T-helper 1 cell (primary cell): ENCODE measurements at places on chromosomes 4 and X.
A peak's percentile ranks its signal among the peaks of the same experiment; 100 is the strongest.

DNA sequence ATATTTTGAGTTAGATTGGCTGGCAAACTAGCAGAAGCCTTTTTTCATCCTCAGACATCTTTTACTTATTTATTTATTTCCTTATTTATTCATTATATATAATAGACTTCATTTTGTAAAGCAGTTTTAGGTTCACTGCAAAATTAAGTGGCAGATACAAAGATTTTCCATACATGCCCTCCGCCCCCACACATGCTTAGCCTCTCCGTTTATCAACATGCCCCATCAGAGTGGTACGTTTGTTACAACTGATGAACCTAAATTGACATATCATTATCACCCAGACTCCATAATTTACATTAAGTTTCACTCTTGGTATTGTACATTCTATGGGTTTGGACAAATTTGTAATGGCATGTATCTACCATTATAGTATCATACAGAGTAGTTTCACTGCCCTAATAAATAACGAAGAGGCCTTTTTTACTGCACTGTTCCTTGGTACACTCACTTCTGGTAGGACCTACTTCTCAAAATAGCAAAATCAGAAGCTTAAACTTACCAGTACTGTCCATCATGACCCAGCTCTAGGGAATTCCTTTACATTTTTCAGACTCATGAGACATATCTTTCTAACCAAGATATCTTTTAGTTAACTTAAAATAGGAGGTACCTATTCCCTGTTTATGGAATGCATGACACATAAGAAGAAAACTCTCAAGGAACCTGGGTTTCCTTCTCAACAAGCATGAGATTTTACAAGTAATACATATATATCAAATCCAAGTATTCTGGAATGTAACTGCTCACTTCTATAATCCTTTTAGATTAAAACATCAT, 4.8 kb upstream of the TMPRSS11B start:
- DNase-seq, result no peak

- DNase-seq, result no peak
Measured at GRCh38 chr4:14902342-14902741, 99.9 kb upstream of the CPEB2 start.

DNA sequence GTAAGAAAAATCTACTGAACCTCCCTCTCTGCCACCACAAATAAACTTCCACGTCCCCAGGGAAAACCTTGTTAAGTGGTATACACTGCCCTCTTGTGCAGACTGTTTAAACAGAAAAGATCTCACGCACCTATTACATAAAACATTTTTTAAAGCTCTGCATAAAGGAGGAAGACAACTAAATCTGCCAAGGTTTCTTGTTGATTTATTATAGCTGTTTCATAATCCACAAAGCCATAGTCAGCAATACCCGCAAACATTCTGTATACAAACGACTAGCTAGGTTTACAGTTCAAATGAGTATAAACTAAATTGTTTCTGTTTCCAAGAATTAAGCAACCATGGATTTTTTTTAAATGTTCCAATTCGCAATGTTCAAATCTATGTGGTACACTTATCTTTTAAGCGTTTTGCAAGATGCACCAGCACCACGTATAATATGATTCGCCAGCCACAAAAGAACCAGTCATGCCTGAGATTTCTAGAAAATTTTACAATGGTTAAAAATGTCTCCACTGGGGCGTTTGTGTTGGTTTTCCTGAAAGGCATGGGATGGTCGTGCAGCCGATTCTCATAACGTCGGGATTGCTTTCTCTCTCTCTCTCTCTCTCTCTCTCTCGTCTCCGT, 164.6 kb downstream of the PRKX start:
- no peak for DNase-seq

- no peak for DNase-seq
Measured at GRCh38 chr4:15186149-15186548, 183.9 kb downstream of the CPEB2 start.

DNA sequence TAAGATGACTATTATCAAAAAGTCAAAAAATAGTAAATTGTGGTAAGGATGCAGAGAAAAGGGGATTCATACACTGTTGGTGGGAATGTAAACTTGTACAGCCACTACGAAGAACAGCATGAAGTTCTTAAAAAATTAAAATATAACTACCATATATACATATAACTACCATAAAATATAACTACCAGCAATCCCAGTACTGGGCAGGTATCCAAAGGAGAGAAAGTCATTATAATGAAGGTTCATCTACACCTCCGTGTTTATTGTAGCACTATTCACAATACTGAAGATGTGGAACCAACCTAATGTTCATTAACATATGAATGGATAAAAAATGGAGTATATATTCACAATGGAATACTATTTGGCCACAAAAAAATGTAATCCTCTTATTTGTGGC, 360.9 kb upstream of the CT83 start:
- DNase-seq, result no peak

- DNase-seq, result no peak
Measured at GRCh38 chr4:189294574-189294973, 646.1 kb upstream of the FRG1 start.

GRCh38 chr4:150436598-150437370, 145.2 kb upstream of the MAB21L2 start:
- no peak for DNase-seq

DNA sequence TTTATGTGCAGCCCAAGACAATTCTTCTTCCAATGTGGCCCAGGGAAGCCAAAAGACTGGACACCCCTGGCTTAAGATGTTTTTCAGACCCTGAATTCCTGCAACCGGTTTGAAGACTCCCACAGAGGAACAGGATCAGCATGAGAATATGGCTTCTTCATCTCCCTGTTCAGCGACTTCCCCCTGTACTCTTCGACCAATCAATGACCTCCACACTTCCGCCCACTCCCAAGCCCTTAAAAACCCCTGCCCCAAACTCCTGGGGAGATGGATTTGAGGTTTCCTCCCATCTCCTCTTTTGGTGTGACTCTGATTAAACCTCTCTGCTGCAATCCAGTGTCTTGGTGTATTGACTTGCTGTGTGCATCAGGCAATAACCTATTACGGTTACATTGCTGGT, 344.4 kb downstream of the NR3C2 start:
- no peak for DNase-seq

DNA sequence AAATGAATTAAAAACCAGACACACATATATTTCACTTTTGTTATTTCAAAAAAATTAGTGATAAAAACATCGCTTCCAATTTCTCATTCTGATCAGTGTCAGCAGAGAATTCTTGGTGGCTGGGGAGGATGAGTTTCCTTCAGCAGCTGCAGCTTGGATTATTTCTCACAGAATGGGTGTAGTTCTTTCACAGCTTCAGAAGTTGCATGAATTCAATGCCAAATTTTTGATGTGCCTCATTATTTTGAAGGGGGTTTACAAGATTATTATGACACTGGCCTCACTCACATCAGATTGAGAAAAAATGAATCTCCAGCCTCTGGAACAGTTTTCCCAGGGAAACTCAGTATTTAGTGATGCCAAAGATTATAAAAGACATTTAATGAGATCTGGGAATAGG, 184.9 kb upstream of the WDFY3 start:
- DNase-seq, result no peak

DNA sequence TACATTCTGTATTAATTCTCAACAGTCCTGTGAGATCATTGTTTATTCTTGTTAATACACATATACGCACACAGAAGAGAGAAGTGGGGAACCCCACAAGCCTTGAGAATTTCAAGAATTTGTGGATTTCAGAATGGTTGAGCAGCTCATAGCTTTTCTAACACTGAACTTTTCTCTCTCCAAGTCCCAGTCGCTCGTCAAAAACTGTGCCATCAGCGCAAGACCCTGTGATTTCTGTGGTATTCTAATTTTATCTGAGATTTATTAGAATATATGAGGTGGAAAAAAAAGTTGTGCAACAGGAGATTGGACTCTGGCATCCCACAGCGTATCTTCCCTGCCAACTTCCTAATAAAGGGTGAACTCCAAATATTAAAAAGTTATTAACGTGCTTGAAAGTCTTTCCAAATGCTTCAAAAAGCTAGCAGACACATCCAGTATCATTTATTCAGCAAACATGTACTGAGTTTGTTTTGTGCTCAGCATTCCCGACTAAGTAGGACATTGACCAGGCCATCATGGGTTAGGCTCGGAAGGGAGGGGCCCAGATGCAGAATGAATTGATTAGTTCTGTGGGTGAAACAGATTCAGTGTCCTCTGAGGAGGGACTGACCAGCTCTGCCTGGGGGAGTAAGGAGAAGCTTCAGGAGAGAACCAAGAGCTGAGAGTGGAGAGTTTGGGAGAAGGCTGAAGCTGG, 165.6 kb downstream of the CBR4 start:
- no peak for DNase-seq

GRCh38 chr4:41308398-41308797, 51.7 kb downstream of the UCHL1 start:
- no peak for DNase-seq

- no peak for DNase-seq
Measured at GRCh38 chrX:132953354-132953753, 5.1 kb downstream of the HS6ST2 start.

DNA sequence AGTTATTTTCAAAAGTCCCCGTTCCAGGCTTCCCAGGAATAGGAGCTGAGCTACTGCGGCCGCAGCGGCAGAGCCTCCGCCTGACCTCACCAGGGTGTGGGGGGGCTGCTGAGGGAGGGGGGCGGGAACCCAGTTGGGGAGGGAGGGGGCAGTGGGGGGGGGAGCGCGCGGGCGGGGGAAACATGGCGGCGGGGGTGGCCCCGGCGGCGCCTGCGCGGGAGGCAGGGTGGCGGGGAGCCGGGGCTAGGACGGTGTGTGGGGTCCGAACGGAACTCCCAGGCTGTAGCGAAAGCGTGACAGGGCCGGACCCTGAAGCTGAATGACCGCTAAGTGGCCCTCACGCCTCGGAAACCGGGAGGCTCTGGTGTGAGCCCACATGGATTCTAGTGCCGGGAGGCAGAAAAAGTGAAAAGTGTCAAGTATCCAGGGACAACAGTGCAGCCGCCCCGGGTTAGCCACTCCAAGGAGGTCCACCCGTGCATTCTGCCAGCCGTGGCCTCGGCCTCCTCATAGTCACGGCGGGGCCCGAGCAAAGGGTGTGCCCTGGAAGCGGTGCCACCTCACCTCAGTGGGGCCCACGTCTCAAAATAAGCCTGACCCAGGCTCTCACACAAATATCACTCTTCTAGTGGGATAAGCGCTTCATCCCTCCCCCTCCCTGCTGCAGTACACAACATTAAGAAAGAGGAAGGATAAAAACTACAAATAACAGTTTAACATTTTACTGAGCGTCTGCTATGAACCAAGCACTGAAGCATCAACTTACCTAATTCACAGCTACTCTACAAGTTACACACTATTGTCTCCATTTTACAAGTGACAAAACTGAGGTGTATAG, at the start of gene KLHL13:
Gene KLHL13 (minus strand): TSS at position 98 of the 838 bp plus-strand sequence. CDS start 88,337 bp downstream, outside the sequence.
- DNase-seq, result no peak

DNA sequence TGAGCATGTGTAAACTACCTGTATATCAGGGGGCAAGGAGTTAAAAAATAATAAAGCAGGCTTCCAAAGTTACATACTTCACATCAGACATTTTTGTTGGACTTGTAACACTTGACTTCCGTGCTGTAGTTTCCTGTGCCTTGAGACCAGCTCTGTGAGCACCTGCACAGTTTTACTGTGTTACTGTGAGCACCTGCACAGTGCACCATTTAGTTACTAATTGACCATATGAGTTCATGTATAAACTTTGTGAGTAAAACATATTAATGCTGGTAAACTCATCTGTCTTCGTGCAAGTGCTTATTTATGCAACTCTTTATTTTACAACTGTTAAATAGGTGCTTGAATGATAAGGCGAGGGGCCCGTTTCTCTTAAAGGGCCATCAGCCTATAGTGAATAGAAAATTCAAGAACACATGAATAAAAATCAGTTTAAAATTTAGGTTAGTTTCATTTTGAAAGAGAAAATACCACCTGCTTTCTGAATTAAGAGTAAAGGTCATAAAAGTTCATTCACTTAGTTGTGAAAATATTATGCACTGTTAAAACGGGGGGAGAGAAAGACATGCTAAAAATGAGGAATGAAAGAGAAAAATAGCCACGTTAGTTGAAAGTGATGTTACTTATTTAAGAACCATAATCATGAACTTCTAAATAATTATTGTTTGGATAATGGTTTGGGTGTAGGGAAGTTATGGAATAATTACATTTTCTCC, 42.4 kb downstream of the USP9X start:
- no peak for DNase-seq

- no peak for DNase-seq
Measured at GRCh38 chr4:94843216-94843615, 85.5 kb downstream of the BMPR1B start.

GRCh38 chrX:1178580-1179057, 33.8 kb downstream of the CRLF2 start:
- no peak for DNase-seq

GRCh38 chr4:169272265-169272886, 1.6 kb upstream of the SH3RF1 start:
- DNase-seq, result no peak

GRCh38 chr4:158538176-158538575, 16.5 kb downstream of the RXFP1 start:
- DNase-seq, result no peak

GRCh38 chrX:4710618-4711433, 997.4 kb upstream of the PRKX start:
- DNase-seq, result peak; percentile 1

DNA sequence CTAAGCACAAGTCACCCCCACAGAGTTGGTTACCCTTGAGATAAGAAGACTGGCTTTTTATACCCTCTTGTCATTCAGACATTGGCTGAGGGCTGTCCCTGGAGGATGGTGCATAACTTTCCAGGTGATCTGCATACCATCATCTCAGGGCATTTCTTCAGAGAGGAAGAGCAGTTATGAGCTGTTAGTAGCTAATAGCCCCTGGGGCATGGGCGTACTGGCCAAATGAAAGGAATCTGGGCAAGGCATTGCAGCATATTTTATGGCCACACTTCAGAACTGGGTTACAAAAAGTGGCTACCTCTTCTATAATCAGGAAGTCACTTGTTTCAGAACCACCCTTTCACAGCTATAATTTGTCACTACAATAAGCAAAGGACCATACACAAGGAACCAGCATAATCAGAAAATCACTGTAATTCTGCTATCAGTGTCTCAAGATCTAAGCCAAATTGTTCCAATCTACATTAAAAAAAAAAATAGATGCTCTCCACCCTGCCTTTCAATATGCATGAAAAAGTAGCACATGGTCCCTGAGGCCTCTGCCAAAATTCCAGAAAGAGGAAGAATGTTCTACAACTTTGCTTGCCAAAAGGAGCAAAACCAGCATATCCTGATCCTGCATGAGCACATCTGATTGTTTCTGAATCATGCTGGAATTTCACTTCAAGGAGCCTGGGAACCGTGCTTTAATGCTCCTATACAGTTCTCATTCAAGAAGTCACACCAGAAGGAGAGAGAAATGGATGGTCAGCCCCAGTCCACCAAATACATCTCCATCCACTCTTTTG, 92.0 kb downstream of the TMEM144 start:
- DNase-seq, result no peak

DNA sequence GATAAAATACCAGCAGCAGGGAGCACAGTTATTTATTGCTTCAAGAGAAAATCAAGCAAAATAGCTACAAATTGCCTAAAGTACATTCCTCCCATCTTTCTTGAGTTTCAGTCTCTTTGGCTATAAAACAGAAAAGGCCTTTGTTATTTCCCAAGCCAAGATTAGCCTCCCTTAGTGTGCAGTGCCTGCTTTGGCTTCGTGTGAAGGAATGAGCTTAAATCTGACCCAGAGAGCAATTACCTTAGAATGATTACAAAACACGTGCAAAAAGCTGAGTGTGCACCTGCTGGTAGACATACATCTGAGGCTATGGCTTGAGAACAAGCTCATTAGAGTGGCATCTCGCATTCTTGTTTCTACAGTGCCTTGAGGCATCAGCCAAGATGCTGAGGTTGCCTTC, 250.8 kb downstream of the C4orf33 start:
- DNase-seq, result no peak
